ENCODE measurements at places on chromosomes 2 and 18. TPM values are rescaled to one million over a fixed set of nuclear protein-coding genes. Genes with fewer than 3 reads are reported as not detected.

DNA sequence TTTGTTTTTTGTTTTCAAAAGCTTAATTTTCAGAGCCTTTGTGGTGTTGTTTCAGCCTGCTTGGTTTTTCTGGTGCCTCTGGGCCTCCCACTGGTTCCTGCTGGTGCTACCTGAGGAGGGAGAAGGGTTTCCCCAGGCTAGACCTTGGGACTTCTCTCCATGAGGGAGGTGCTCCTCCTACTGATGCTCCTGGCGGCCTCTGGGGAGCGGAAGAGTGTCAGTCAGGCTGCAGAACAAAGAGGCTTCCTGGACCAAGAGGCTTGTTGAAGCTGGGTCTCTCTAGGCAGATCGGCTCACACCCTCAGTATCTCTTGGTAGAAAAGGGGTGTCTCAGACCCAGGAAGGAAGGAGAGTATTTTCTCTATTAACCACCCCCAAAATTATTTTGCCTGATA, 32.2 kb downstream of the RFX8 start:
- no peak for DNase-seq

- DNase-seq, result peak; percentile 85
Observed at GRCh38 chr2:42974169-42974720, 181.9 kb upstream of the HAAO start.

Gene CKAP2L
- 26.4 TPM for total RNA-seq

DNA sequence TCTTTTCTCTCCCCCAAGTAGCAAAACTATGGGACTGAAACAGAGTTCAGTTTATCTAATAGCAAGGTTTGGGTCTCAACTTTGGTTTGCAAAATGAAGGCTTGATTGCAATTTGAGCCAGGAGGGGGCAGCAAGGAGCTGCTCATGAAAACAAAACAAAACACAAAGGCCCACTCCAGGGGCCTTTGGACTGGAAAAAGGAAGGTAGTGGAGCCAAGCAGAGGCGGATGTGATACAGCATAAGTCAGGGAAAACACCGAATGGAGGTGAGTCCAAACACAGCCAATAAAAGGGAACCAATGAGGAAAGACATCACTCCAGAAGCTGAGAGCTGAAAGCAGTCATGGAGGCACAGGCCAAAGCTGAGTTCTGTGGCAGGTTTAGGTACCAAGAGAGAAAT, 799.7 kb upstream of the ACVR2A start:
- DNase-seq, result peak; percentile 86

Gene SERPINB13
- total RNA-seq, result not detected

DNA sequence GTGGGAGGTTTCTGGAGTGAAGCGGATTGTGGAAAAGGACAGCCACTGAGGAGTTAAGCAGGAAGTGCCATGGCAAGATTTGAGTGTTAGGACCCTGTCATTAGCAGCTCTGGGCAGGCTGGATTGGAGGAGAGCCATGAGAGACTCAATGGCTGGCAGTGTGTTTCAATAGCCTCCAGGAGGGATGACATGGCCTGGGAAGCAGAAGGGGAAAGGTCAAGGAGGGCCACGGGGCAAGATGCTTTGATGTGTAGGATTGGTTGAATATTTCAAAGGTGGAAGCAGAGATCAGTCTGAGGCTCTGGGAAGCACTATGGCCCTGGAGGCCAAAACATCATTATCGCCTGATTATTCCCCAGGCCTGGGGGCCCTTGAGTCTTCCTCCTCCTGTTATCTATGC, 229.0 kb upstream of the HS6ST1 start:
- no peak for DNase-seq

Measured in fibroblast of the aortic adventitia (primary cell).